ENCODE measurements at places on chromosomes 13 and 19. TPM values are rescaled to one million over a fixed set of nuclear protein-coding genes. Genes with fewer than 3 reads are reported as not detected.

Gene ZNF486
- 3.5 TPM for total RNA-seq

Gene LRRC25
- total RNA-seq = not detected

Gene STOML3
- not detected for total RNA-seq

Gene NKPD1
- under 0.01 TPM for total RNA-seq

Gene DIAPH3
- 20.9 TPM for total RNA-seq

Gene CDX2
- total RNA-seq = not detected

Gene GPC6
- 6.0 TPM for total RNA-seq

Gene UGGT2
- 63.0 TPM for total RNA-seq

Gene CYP4F12
- not detected for total RNA-seq

Gene SCGB2B2
- under 0.01 TPM for total RNA-seq

Gene WDR88
- total RNA-seq = not detected

Gene CNN1
- 148 TPM for total RNA-seq

Gene LDLR
- total RNA-seq = 392 TPM

Gene ZNF69
- 12.1 TPM for total RNA-seq

Gene TMEM59L
- 0.32 TPM for total RNA-seq

Gene MZF1
- 16.1 TPM for total RNA-seq

Gene ERICH4
- not detected for total RNA-seq

Gene THSD1
- 9.9 TPM for total RNA-seq

Gene CEACAM3
- total RNA-seq = not detected

Gene SIGLEC7
- total RNA-seq = not detected

Gene OVOL3
- total RNA-seq = not detected

Gene SELENOV
- total RNA-seq = not detected

Gene ZSWIM9
- 2.9 TPM for total RNA-seq

Gene LSM7
- total RNA-seq = 69.3 TPM

Gene NLRP5
- total RNA-seq = not detected

Gene APLP1
- total RNA-seq = 3.5 TPM

Gene ZNF253
- total RNA-seq = 2.3 TPM

Gene RAB3A
- total RNA-seq = 0.97 TPM

Gene ZNF208
- total RNA-seq = under 0.01 TPM

Gene GRK1
- total RNA-seq = not detected

Gene MATK
- total RNA-seq = not detected

Gene EBI3
- total RNA-seq = 1.3 TPM

Gene GPR12
- total RNA-seq = not detected

Gene CGB8
- not detected for total RNA-seq

Gene GFY
- not detected for total RNA-seq

Gene PSG1
- total RNA-seq = 11.2 TPM

Gene ATP4B
- not detected for total RNA-seq

Gene KIR2DL3
- total RNA-seq = not detected

Gene ZNF132
- 8.7 TPM for total RNA-seq

Gene GDF15
- 49.9 TPM for total RNA-seq

Gene COX7A1
- 13.9 TPM for total RNA-seq

Gene INSL3
- total RNA-seq = not detected

Gene RPL18
- 1,548 TPM for total RNA-seq

Gene LRRC8E
- 7.4 TPM for total RNA-seq

Gene NALCN
- total RNA-seq = 1.7 TPM

Gene DUXA
- total RNA-seq = not detected

Gene TEX101
- total RNA-seq = not detected

Gene ZNF20
- 3.5 TPM for total RNA-seq

Gene ATP4A
- total RNA-seq = not detected

Gene MBD3L2
- not detected for total RNA-seq

Gene SIGLECL1
- total RNA-seq = not detected
